Mesothelial cell of epicardium (in vitro differentiated cells): ENCODE measurements at places on chromosomes 13 and 19.
A peak's percentile ranks its signal among the peaks of the same experiment; 100 is the strongest.

DNA sequence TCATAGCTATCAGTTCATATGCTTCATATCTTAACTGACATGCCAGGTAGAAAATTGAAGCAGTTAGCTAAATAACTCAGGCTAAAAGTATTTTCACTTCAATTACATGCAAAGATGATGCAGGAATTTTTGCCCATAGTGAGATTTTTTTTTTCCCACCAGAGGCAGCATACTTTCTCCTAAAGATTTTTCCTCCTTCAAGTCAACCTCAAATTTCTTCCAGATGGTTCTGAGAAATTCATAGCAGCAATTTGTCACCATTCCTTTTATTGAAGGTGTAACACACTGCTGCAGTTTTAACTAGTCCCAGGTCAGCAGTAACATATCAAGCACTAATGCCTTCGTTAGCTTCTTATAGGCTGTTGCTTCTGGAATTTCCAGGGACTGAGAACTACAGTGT is 141.9 kb downstream of the SUCLA2 start:
- DNase-seq, result no peak
- no peak overlapping the region for H3K4me3 ChIP-seq
- no peaks in the 10 kb centered on the region for H3K27me3 ChIP-seq
- no peak overlapping the region for H3K27ac ChIP-seq
- H3K36me3 ChIP-seq, result no peaks in the 10 kb centered on the region
- H3K4me1 ChIP-seq, result peaks cover 2% of the 10 kb centered on the region

GRCh38 chr19:13861714-13862531 is 15.0 kb upstream of the NANOS3 start:
- no peaks in the 10 kb centered on the region for H3K36me3 ChIP-seq
- H3K4me3 ChIP-seq, result peak overlapping the region; percentile 67
- peak; percentile 87 for DNase-seq

- H3K4me1 ChIP-seq, result peaks cover 9% of the 10 kb centered on the region
- H3K27me3 ChIP-seq, result peaks cover 24% of the 10 kb centered on the region
- no peak for DNase-seq
These were observed 190.9 kb downstream of the COL4A1 start for GRCh38 chr13:110116072-110116487.

GRCh38 chr19:10018786-10019185 is 5.5 kb downstream of the RDH8 start:
- no peaks in the 10 kb centered on the region for H3K4me1 ChIP-seq
- H3K27me3 ChIP-seq, result peaks cover 35% of the 10 kb centered on the region
- DNase-seq, result no peak
- H3K36me3 ChIP-seq, result no peaks in the 10 kb centered on the region

DNA sequence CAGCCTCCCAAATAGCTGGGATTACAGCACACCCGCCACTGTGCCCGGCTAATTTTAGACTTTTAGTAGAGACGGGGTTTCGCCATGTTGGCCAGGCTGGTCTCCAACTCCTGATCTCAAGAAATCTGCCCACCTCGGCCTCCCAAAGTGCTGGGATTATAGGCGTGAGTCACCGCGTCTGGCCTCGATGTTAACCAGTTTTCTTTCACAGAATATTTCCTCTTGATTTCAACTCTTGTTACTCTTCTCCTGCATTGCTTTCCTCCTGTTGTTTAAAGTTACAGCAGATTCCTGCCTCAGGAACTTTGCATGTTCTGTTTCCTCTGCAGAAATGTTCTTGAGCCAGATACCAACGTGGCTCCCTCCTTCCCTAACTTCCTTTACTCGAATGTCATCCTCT is 3.7 kb upstream of the PEX11G start:
- no peaks in the 10 kb centered on the region for H3K36me3 ChIP-seq
- no peak overlapping the region for H3K4me3 ChIP-seq
- H3K4me1 ChIP-seq, result peaks cover 11% of the 10 kb centered on the region
- H3K27me3 ChIP-seq, result peaks cover 3% of the 10 kb centered on the region

DNA sequence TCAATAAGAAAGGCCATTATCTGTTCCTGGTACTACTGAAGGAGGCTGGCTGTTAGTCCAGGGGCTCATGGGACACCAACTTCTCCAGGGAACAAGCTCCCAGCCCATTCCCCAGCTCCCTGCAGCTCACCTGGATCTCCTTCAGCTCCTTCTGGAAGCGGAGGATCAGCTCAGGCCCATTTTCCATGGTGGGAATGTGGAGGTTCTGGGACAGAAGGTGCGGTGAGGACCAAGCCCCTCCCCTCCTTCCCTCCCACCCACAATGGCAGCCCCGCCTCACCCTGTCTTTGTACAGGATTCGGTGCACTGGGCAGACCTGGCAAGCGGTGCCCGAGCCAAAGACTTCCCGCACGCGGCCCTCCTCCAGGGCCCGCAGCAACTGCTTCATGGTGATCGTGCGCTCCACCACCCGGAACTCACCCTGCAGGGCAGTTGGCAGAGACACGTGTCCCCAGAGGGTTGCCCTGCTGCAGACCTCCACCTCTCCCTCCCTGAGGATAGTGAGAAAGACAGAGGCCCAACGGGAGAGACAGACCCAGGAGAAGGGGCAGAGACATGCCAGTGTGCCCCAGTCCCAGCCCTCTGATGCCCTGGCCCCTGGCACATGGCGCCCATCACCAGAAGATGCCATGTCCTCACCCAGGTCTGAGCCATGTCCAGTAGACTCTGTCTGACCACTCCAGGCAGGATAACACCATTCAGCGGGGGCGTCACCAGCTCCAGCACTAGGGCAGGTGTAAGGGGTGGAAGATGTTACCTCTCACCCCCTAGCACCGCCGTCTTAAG is 14.3 kb downstream of the BCAT2 start:
- no peak for DNase-seq
- peaks cover 7% of the 10 kb centered on the region for H3K4me1 ChIP-seq
- no peak overlapping the region for H3K4me3 ChIP-seq
- H3K27ac ChIP-seq, result no peak overlapping the region
- H3K27me3 ChIP-seq, result no peaks in the 10 kb centered on the region
- no peaks in the 10 kb centered on the region for H3K36me3 ChIP-seq

DNA sequence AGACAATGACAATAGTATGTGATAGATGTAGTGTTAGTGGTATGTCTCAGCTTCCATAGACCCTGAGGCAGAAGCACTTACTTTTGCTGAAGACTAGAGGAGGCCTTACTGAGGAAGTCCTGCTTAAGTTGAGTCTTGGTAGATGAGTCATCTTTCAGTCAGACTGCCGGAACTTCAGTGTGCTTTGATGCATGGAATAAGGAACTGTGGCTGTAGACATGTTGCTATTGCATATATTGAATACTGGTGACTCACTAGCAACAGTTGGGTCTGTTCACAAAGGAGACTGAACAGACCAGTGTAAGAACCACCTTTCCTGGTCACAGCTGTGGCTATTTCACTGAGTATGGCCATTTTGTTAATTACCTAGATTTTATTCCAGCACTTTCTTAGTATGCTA is 1000.6 kb downstream of the OLFM4 start:
- no peak overlapping the region for H3K27ac ChIP-seq
- peaks cover 3% of the 10 kb centered on the region for H3K36me3 ChIP-seq
- no peaks in the 10 kb centered on the region for H3K4me1 ChIP-seq

GRCh38 chr19:29337029-29337428 is 124.1 kb upstream of the UQCRFS1 start:
- H3K4me1 ChIP-seq, result no peaks in the 10 kb centered on the region
- H3K36me3 ChIP-seq, result no peaks in the 10 kb centered on the region
- H3K27me3 ChIP-seq, result no peaks in the 10 kb centered on the region
- H3K27ac ChIP-seq, result no peak overlapping the region

DNA sequence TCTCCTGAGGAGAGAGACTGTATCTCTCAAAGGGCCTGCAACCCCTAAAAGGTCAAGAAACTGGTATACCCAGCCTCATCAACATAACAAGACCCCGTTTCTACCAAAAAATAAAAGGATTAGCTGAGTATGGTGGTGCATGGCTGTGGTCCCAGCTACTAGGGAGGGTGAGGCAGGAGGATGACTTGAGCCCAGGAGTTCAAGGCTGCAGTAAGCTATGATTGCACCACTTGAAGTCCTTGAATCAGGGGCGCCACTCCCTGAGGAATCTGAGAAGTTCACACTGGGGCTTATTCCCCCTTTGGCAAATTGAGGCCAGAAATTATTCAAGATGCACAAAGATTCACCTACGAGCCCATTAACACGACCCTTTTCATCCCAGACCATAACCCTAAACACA is 83.0 kb downstream of the TSHZ3 start:
- peaks cover 22% of the 10 kb centered on the region for H3K4me1 ChIP-seq
- H3K27ac ChIP-seq, result no peak overlapping the region
- DNase-seq, result no peak
- no peak overlapping the region for H3K4me3 ChIP-seq

DNA sequence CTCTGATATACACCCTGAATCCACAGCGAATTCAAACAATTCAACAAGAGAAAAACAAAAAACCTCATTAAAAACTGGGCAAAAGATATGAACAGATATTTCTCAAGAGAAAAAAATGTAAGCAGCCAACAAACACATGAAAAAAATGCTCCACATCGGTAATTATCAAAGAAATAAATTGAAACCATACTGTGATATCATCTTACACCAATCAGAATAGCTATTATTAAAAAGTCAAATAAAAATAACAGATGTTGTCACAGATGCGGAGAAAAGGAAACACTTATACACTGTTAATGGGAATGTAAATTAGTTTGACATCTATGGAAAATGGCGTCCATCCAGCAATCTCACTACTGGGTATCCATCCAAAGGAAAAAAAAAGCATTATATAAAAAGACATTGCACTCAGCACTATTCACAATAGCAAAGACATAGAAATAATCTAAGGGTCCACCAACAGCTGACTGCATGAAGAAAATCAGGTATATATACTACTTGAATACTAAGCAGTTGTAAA is 1495.0 kb upstream of the PCDH20 start:
- DNase-seq, result no peak
- H3K27me3 ChIP-seq, result no peaks in the 10 kb centered on the region
- H3K27ac ChIP-seq, result no peak overlapping the region
- H3K4me1 ChIP-seq, result peaks cover 12% of the 10 kb centered on the region

DNA sequence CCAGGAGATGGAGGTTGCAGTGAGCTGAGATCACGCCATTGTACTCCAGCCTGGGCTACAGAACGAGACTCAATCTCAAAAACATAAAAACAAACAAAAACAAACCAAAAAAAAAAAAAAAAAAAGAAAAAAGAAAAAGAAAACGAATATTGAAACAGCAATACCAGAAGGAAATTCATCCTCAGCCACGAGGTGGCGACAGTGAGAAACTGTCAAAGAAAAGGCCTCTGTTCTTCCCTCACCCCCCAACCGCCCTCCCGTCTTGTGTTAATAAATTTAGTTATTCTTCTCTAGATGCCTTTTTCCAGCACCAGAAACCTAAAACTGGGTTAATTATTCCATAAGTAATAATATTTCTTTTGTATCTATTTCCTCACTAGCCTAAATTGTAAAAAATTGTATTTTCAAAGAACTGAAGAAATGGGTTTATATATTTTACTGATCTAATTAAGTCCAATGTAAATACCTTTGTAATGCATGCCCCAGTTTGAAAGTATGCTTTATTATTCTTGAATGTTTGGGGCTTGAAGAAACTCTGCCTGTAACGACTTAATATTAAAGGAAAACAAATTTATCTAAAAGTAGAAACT is 38.6 kb downstream of the LIG4 start:
- no peak overlapping the region for H3K27ac ChIP-seq
- no peak for DNase-seq
- no peaks in the 10 kb centered on the region for H3K4me1 ChIP-seq
- H3K36me3 ChIP-seq, result no peaks in the 10 kb centered on the region

DNA sequence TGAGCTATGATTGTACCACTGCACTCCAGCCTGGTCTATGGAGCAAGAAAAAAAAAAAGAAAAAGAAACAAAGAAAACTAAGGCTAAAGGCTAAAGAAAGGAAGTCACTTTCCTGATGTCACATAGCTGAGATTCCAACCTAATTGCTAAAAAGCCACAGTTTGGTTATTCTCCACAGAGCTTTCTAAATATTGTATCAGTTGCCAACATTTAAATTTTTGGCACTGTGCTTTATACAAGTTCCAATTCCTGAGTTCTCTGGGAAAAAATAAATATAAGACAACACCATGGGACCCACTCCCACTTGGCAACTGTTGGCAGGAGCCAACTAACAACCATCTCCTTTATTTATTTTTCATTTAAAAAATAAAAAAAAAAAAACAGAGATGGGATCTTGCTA is 11.2 kb upstream of the LYPD3 start:
- no peak for DNase-seq
- H3K27ac ChIP-seq, result no peak overlapping the region
- peaks cover 7% of the 10 kb centered on the region for H3K4me1 ChIP-seq
- H3K4me3 ChIP-seq, result no peak overlapping the region
- H3K27me3 ChIP-seq, result no peaks in the 10 kb centered on the region

DNA sequence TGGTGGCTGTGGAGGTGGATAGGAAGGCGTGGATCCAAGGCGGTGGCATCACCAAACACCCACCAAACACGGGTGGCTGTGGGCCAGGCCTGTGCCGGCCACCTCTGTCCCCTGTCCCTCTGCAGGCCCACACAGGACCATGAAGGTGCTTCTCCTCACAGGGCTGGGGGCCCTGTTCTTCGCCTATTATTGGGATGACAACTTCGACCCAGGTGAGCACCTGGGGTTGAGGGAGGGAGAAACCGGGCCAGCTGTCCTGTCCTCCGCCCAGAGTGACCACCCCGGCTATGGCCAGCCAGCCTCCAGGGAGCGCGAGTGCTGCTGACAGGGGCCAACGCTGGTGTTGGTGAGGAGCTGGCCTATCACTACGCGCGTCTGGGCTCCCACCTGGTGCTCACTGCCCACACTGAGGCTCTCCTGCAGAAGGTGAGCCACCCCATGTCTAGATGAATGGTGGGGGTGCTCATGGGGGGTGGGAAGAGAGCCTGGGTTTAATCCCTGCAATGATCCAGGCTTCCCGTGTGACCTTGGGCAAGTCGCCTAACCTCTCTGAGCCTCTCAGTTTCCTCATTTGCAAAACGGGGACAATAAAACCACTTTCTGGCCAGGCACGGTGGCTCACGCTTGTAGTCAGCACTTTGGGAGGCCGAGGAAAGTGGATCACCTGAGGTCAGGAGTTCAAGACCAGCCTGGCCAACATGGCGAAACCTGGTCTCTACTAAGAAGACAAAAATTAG is 4.0 kb downstream of the HSD11B1L start:
- peaks cover 22% of the 10 kb centered on the region for H3K4me1 ChIP-seq
- no peaks in the 10 kb centered on the region for H3K36me3 ChIP-seq
- H3K4me3 ChIP-seq, result no peak overlapping the region
- H3K27me3 ChIP-seq, result no peaks in the 10 kb centered on the region

- no peaks in the 10 kb centered on the region for H3K36me3 ChIP-seq
- no peak overlapping the region for H3K27ac ChIP-seq
- no peak for DNase-seq
These were observed 15.4 kb downstream of the TMEM272 start for GRCh38 chr13:51829568-51829899.

- no peak overlapping the region for H3K27ac ChIP-seq
- no peak overlapping the region for H3K4me3 ChIP-seq
- DNase-seq, result no peak
- peaks cover 14% of the 10 kb centered on the region for H3K27me3 ChIP-seq
These were observed 27.1 kb upstream of the MYCBP2 start for GRCh38 chr13:77353995-77354394.

GRCh38 chr19:38318660-38319059 is 985 bp upstream of the KCNK6 start:
- H3K27me3 ChIP-seq, result peaks cover 33% of the 10 kb centered on the region
- H3K27ac ChIP-seq, result no peak overlapping the region
- peak overlapping the region; percentile 22 for H3K4me3 ChIP-seq
